ENCODE measurements at places on chromosomes 3 and 15.
A peak's percentile ranks its signal among the peaks of the same experiment; 100 is the strongest.

DNA sequence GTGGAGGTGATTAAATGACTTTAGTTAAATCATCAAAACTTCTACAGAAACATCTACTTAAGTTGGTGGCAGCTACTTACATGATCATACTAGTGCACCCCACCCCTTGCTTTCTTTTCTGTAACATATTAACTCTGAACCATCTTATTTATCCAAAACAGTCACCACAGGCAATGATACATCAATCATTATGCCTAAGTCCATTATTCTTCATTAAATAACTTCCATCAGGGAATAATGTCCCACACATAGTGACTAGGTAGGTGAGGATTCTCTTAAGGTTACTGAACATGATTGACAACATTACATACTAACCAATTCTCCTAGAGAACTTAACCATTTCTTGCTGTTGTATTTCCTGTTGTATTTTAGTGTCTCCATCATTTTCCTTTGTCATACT lies 210.2 kb downstream of the NR1D2 start:
- no peak for DNase-seq

DNA sequence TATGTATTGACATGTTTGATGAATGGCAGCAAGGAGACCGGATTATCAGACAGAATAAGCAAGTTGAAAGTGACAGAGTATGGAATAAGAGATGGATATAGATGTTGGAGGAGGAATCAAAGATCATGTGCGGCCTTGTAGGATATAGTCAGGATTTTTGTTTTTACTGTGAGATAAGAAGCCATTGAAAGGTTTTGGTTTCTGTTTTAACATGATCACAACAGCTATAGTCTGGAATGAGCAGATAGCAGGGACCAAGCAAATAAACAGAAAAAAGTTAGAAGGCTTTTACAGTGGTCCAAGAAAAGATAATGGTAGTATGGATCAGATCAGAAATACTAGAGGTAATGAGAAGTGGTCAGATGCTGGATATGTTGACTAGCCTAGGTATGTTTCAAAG lies 52.6 kb downstream of the SLC12A6 start:
- no peak for DNase-seq

DNA sequence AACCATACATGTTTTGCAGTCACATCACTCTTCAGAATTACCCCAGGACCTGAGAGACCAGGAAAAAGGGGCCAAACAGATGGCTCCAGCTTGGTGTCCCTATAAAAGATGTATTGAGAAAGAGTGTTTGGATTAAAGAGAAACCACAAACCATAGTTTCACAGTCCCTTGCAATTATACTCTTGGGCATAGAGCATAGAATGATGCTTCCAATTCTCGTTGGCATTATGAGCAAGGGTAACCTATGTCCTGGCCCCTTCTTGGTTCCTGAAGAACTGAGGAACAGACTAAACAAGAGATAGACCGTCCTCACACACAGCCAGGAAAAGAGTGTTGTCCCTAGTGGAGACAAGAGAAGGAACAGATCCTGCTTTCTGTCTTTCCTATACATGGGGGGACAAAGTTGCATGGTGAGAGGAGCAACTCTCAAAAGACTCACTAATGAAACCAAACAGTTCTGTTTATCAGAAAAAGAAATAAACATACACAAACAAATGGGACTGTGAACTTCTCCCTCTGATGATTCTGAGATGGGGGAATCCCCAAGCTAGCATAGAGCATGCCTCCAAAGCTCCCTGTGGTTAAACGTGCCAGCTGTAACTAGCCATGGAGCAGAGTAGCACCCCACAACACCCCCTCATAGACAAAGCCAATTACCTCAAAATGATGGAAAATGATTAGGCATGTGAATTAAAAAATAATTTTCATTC lies 908.6 kb downstream of the NTRK3 start:
- no peak for DNase-seq

- DNase-seq: no peak
Measured at GRCh38 chr3:117137065-117137464, 427.5 kb downstream of the TUSC7 start.

DNA sequence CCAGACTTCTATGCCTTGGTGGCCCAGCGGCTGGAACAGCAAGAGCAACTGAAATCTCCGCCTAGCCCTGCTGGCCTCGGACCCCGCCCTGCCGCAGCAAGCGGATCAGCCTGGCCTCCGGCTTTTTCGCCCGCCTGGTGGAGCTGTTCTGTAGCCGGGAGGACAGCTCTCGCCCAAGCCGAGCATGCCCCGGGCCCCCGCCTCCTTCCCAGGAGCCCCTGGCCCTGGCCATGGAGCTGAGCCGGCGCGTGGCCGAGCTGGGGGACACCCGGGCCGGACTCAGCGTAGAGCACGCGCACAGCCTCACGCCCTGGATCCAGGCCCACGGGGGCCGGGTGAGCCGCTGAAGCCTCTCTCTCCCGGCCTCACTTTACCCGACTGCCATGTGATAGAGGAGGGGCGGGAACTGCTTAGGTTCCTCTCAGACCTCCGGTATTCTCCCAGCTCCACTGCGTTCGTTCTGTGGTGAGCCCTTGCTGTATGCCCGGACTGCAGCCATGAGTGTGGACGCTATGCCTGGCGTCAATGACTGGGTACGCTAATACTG lies 24.1 kb upstream of the MRPL3 start:
- no peak for DNase-seq

- no peak for DNase-seq
Measured at GRCh38 chr15:56838085-56838484, 80.4 kb upstream of the TCF12 start.

DNA sequence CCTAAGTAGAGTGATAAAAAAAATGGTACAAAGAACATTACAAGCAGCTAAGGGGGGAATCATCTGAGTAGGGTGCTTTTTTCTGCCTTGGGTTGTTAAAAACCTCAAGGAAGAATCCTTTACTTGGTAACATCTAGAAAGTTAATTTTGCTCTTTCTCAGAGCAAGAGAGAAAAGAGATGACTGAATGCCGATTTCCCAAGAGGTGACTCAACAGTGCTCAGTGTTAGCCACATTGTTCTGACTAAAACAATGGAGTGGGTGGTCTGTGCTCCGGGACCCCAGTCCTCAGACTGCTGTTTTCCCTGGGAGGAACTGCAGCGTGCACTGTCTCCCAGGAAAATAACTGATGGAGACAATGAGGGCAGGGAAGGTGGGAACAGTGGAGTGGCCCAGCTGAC lies 41.1 kb upstream of the RASGRP1 start:
- no peak for DNase-seq

- DNase-seq: no peak
Measured at GRCh38 chr3:79810581-79810980, 42.8 kb upstream of the ROBO1 start.

DNA sequence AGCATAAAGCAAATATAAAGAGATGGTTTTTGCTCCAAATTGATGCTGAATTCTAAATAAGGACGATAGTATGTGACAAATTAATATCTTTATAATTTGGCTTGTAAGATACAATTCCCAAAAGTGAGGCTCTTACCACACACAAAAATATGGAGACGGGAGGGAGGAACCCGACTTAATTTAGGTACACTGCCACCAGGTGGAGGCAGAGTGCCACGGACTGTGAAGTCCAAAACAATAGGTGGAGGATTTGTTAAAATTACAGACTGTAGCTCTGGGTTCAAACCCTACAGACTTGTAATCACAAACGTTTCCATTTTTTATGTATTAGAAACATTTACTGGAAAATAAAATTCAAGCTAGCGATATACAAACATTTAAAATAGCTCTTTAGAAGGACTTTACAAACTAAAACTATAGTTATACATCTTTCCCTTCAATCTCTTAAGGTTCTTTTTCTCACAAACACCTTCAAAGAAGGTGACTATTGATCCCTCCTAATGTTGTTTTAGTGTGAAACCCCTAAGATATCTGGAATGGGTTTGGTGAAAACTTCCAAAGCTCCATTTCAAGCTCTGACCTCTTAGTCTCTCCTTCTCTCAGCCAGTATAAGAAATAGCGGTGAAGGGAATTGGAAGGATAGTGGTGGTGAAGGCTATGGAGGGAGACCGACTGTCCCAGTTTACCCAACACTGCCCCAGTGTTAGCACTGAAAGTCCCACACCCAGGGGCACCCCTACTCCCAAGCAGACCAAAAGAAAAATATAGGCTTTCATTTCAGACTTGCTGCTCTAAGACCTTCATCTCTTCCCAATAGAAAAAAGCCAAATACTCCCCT lies 89.7 kb downstream of the AQP9 start:
- peak; percentile 52 for DNase-seq

GRCh38 chr15:41573396-41573795 lies 14.4 kb downstream of the TYRO3 start:
- DNase-seq: no peak
